Stimulated activated CD4-positive, alpha-beta T cell treated with anti-CD3 and anti-CD28 coated beads, Interleukin-1b, Interleukin-23, amount 100 ng/mL, for 1 hour (primary cell): ENCODE measurements at places on chromosomes 1 and 21.

DNA sequence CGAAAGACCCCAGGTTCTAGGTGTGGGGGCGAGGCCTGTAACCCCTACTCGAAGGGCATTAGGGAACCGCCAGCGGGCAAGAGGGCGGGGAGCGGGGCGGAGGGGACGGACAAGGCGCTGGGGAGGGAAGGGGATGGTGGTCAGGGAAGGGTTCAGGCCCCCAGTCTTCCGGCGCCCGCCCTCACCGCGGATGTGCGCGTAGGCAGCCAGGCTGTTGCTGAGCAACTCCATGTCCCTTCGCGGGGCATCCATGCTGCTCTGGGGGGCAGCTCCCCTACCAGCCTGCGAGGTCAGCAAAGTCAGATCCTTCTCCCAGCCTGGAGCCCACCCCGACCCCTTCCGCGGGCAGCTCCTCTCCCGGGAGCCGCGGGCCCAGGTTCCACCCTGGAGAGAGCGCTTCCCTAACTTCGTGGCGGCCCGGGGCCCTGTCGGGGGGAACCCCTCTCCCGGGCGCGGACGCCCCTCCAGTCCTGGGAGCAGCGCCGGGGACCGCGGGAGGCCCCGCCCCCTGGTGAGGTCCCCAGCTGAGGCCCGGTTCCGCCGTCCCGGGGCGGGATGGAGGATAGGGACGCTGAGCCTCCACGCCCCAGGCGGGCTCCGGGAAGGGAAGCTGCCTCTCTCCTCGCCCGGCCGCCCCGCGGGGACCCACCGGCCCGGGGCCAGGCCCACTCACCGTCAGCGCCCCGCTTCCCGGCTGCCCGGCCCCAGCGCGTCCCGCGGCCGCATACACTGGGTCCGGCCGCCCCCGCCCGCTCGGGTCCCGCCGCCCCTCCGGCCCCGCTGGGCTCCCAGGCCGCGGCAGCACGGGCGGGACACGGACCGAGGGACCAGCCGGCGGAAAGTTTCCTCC, 434 bp downstream of the EVA1B start:
- DNase-seq = no peak

- no peak for DNase-seq
Observed at GRCh38 chr1:62333441-62333840, 14.2 kb upstream of the KANK4 start.

DNA sequence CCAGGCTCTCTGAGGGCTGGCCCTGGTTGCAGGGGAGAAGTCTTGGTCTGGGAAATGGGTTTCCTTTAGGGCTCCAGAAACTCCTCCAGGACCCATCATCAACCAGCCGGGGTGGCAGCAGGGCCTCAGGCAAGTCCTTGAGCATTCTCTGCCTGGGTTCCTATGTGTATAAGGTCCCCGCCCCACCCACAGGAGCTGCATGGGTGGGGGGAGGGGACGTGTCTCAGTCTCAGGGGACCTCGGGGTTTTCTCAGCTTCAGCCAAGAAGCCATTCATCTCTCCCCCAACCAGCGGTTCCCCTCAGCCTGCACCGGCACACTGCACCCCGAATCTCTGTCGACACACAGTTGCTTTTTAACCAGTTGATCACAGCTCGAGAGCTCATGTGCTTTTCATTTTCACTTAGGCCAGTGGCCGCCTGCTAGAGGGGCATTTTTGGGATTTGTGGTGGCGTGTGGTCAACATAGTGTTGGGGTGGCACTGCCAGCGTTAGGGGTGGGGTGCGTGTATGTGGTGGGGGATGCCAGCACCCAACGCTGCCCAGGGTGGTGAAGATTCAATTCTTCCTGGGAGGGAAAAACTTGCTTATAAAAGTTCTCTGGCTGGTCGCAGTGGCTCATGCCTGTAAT, 6.5 kb downstream of the RUNX3 start:
- no peak for DNase-seq

DNA sequence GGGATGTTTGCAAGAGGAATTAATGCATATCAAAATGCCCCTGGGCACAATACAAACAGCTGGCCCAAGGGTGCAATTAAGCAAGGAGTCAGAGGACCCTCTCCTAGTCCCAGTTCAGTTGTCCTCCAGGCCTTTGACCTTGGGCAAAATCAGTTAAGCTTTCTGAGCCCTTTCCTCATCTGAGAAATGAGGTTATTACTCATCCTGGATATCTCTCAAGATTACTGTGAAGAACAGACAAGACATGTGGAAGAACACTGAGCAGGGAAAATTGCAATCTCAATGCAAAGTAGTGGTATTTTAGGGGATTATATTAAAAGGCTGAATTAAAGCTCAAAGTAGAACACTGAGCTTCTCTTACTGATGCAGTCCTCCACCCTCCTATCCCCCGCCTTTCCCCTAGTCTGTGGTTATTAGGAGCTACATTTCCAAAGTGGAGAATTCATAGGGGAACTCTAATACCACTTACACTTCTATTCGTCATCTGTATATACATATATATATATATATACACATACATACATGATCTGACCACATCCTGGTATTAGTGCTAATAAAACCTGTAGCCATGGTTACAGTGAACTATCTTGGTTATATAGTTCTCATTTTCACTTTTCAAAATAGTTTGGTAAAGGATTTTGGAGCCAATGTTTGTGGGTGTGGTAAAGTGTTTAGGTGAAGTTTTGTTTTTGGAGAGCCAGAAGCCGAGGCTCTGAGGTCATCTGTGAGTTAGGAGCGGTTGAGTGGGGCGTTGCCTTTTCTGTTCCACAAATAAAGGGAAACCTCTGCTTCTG, 18.1 kb downstream of the KIAA0040 start:
- no peak for DNase-seq

DNA sequence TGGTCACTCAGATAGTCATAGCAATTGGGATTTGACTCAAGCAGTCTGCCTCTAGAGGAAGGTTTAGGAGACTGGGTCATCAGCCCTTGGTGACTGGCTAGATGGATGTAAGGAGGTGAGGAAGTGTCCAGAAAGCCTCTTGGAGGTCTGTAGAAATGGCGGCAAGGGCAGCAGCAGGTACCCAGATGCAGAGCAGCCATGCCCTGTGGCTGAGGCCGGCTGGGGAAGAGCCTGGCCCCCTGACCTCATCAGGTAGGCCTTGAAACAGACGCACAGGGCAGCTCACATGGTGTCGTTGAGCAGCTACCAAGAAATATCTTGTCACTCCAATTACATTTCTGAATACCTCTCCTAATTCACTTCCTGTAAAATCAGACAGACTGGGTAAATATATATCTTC, 98.2 kb downstream of the DMRTB1 start:
- DNase-seq = no peak

- no peak for DNase-seq
Observed at GRCh38 chr1:156741481-156741983, 644 bp upstream of the MRPL24 start.

DNA sequence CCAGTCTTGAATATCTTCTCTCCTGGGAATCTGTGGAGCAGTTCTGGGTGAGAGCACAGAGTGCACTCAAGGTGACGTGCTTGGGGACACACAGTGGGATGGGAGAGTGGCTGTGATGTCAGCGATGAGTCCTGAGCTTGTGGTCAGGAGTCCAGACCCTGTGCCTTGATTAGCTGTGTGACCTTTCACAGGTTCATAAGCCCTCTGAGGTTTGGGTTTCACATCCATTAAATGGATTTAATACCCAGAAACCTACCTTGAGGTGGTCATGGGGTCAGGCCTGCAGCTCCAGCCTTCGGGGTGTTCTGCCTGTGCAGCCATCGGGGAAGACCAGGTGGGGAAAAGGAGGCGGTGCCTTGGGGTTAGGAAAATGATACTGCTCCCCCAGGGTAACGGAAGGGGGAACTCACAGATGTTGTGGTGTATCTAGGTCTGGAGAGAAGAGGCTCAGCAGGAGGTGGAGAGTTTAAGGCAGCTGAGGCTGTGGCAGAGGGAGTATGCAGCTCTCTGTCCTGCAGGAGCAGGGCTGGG, 38.5 kb upstream of the ETV3 start:
- DNase-seq = no peak

DNA sequence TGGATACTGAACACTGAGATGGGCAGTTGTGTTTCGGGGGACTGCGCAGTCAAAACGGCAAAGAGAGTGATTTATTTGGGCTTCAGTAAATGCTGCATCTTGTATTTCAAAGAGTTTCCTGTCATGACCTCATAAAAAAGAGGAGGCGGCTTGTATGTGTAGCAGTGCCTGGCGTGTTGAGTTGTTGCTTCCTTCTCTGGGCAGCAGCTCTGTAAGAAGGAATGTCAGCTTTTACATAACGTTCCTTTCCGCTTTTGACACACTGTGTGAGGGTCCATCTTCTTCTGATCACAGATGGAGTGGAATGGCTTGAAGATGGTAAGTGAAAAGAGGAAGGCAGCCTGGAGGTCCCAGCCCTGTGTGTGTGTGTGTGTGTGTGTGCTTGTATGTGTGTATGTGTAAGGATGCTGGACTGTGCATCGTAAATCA, 941 bp downstream of the ELAVL4 start:
- DNase-seq = no peak

- peak; percentile 43 for DNase-seq
Observed at GRCh38 chr1:36342426-36343185, 19.2 kb upstream of the EVA1B start.

DNA sequence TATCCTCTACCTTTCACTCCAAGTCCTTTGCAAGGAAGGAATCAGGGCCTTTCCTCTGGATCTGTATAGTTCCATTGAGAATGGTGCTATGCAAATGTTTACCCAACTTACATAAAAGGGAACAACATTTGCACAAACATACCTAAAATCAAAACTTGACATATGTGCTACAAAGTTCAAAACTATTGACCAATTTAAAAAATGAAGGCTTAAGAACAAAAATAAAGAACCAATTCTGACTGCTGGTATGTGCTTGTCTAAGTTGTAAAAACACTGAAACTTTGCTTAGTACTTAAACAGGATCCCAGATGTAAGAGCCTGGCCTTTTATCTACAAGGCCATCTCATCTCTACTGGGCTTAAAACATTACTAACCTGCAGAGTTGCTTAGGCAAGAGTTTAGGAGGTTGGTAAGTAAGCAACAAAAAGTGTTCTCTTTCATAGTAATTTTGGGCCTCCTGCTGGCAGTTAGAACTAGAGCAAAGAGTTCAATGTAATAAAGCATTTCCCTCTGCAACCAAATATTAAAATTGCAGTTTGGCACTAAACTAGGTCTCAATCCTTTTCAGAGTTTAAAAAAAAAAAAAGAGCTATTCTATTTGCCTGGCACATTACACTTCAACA, 2.0 kb downstream of the SCMH1 start:
- DNase-seq = no peak

GRCh38 chr1:175313672-175314225, 121.2 kb upstream of the KIAA0040 start:
- no peak for DNase-seq

- DNase-seq = no peak
Observed at GRCh38 chr1:180805316-180805715, 107.4 kb upstream of the KIAA1614 start.

DNA sequence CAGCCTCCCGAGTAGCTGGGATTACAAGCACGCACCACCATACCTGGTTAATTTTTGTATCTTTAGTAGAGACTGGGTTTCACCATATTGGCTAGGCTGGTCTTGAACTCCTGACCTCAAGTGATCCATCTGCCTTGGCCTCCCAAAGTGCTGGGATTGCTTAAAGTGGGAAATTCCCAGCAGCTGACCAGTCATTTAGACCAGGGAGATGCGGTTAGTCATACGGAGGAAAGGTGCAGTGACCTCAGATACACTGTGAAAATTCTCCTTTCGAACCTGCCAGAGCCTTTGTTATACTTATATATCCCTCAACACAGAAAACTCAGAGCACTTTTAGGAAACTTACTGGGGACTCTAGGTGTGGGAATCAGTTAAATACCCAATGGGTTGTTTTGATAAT, 39.6 kb downstream of the MAP10 start:
- DNase-seq = no peak

GRCh38 chr1:228000416-228000815, 6.4 kb upstream of the WNT3A start:
- no peak for DNase-seq

GRCh38 chr1:169308313-169309039, 59.1 kb downstream of the NME7 start:
- no peak for DNase-seq

DNA sequence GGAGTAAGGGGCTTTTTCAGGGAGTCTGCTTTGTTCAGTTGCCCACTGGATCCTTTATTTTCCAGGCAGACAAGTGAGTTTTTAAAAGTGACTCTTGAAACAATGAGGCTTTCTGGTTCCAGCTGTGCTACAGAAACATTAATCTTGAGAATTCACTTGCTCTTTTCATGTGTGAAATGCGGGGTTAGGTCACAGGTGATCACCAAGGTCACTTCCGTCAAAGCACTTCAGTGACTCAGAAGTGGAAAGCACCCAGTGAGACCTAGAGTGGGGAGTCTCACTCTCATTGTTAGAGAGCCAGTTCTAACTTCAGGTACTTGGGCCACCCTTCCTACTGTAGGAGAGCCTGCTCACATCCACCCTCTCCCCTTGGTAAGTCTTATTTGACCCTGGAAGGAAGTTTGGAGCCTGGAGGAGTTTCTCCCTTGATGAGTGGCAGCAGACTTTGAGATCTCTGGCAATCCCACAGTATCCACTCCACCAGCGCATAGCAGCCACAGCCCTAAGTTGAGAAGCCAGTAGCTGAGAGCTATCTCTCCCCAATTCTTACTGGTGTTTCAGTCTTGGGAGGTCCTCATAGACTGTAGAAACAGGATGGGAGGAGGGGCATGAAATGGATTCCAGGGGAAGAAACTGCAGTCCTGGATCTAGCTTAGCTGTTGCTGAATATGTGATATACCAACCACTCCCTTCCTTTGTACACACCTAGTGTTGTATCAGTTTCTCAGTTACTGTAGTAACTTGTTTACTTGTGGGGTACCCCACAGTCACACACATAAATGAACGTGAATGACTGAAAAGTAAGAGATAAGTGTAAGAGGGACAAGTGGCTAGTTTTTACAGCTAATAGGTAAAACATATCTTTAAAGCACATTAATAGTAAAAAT, 3.1 kb downstream of the TACSTD2 start:
- DNase-seq = peak; percentile 4

- DNase-seq = no peak
Observed at GRCh38 chr1:239244084-239244483, 142.3 kb upstream of the CHRM3 start.

GRCh38 chr1:14294860-14295536, 303.5 kb upstream of the KAZN start:
- DNase-seq = no peak

DNA sequence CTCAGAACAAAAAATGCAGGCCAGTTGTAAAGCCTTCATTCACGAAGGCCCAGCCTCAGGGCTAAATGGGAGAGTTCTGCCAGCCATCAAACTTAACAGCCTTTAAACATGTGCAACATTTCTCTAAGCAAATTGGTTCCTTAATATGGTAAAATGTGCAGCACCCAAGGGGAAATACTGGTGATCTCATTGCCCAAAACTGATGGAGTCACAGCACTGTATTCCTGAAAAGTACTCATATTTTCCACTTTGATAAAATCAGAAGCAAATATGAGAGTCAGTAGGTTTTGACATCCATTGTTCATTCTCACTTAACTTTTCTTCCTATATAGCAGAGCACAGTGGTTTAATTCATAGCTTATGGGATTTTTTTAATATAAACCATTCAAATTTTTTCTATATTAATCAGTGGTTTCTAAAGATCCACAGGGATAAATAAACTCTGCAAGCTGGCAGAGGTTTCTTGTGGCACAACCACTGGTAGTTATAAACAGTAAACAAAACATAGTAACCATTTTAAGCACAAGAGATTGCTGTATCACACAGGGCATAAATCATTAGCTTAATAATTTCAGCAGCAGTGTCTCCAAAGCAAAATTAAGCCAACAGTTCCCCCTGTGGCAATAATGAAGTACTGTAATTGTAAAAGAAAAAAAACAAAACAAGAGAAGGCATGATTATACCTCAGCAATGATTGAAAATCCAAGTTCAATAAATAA, 106.9 kb upstream of the LYPLAL1 start:
- DNase-seq = no peak
